ENCODE measurements at places on chromosomes 7 and 10. TPM values are rescaled to one million over a fixed set of nuclear protein-coding genes. Genes with fewer than 3 reads are reported as not detected.
A peak's percentile ranks its signal among the peaks of the same experiment; 100 is the strongest.

EXOC4 gene
- 73.8 TPM for total RNA-seq

ZNF503 gene
- total RNA-seq = 5.6 TPM

FFAR4 gene
- not detected for total RNA-seq

FKBP6 gene
- total RNA-seq = not detected

GIMAP1 gene
- not detected for total RNA-seq

OR2A7 gene
- total RNA-seq = 0.22 TPM

ZNF438 gene
- 3.5 TPM for total RNA-seq

C10orf67 gene
- not detected for total RNA-seq

MYL10 gene
- total RNA-seq = not detected

GIMAP2 gene
- total RNA-seq = not detected

IL2RA gene
- total RNA-seq = not detected

- no peak for DNase-seq
Measured at GRCh38 chr10:10437886-10438285, 579.8 kb upstream of the CELF2 start.

DNA sequence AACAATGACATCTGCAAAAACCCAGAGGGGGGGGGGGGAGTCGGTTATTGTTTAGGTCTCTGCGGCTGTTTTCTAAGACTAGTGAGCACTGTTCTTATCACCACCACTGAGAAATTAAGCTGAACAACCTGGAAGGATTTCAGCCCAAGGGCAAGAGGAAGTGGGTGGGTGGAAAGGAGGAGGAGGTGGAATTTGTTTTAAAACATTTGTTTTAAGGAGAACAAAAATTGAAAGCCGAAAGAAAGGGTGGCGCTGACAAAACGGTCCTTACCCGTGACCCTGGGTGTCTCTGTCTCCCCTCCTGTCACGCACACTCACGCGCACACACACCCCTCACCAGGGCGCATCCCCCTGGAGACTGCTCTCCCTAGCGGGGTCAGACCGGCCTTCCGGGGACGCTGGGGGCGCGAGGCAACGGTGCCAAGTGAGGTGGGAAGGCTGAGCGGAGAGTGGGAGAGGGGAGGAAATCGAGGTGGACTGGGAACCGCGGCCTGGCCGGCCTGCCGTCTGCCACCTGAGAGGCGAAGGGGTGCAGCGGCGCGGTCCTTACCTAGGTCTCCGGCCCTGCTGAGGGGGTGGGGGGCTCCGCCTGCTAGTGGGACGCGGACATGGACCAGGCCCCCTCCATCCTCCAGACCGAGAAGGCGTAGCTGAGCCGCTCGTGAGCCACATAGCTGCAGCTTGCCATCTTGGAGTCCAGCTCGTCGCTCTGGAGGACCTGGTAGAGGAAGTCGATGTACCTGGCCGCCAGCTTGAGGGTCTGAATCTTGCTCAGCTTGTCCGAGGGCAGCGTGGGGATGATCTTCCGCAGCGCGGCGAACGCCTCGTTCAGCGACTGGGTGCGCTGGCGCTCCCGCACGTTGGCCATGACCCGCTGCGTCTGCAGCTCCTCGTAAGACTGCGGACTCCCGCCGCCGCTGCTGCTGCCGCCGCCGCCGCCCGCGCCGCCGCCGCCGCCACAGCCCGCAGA is 1.0 kb downstream of the TWIST1 start:
- DNase-seq = peak; percentile 49

DNA sequence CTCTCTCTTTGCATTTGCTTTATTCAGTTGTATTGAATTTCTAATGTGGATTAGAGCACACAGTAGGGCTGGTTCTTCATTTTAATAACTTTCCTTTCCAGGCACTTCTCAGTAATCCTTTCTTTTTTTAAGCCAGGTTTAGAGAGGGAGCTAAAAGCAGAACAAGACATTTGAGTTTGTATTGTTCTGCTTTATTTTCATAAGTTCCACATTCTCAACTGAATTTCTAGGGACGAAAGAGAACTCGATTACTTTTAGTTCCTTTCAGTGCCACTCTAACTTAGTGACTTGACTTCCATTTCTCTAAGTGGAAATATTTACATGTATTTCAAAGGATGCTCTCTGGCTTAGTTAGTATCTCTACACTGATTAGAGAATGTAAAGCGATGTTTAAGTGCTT is 145.6 kb downstream of the EXOC4 start:
- DNase-seq = no peak

GRCh38 chr7:67267914-67268313 is 271.3 kb downstream of the TYW1 start:
- no peak for DNase-seq

DNA sequence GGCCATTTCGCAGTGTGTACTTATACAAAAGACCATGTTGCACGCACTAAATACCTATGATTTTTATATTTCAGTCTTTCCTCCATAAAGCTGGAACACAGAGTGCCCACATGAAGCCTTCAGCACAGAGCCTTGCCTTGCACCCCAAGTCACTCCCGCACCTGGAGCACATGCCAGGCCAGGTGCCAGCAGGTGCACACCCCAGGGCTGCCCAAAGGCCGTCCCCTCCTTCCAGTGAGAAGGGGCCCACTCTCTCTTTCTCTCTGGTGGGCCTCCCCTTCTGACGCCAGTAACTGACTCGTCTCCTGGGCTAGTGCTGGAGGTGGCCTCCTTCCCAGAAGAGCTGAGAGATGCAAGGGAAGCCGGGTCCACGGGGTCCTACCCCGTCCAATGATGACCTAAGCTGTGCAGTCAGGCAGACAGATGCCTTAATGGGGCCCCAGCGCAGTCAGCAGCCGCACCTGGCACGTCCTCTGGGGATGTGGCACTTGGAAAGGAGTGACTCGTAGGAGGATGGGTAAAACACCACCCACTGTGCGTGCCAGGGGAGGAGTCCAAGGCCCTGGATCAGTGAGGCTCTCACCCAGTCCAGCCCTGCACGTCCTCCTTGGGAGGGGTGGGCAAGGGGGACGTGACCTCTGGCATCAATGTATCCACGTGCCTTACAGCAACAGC is 17.7 kb upstream of the SHH start:
- DNase-seq = no peak

DNA sequence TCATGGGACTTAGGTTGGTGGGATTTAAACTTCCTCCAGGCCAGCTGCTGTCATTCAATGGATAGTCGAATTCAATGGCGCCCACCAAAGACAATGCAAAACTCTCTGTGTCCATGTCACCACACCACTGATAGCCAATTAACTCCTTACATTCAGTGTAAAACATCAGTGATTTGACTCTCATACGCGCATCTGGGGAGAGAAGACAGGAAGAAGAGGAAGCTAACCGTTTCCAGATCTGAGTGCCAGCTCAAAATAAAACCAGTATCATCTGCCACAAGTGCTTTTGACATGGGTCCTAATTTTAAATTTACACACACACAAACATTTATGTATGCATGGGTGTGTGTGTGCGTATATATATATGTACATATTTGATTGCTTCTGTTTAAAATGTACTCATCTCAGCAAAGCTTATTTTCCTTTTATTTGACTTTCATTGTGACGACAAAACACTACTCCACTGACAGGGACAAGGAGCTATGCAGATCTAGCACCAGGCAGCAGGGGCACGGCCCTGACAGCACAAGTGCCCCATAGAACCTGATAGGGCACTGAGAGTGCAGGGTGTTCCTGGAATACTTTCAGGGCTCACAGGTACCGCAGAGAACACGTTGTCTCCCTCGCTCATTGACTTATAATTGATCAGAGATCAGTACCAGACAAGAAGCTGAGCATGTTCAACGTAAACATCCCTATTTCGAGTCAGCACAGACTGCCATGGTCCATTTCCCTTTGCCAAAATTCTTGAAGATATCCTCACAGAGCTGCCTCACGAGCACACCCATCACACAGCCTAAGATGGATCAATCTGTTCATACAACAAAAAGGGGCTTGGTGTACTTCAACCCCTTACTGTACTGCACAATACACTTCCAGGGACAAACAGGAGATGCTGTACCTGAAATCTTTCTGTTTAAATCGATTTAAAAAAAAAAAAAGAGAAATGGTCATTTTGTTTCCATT is 176.1 kb downstream of the COBL start:
- DNase-seq = no peak

DNA sequence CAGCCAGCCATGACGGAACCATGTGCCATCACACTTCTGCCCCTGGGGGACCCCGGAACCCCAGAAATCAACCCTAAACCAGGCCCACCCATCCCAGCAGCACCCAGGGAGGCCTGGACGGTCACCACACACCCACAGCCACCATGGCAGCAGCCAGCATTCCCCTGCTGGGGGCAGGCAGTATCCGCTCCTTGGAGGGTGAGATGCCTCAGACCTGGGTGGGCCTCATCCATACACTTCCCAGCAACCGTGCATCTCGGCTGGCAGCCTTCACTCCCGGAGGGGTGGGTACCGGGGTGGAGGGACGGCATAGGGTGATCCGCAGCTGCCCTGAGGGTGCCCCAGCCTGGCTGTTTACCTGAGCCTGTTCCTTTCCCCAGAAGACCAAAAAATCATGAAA is 69.1 kb upstream of the FAM20C start:
- no peak for DNase-seq

GRCh38 chr7:32447218-32447617 is 43.0 kb downstream of the LSM5 start:
- no peak for DNase-seq

DNA sequence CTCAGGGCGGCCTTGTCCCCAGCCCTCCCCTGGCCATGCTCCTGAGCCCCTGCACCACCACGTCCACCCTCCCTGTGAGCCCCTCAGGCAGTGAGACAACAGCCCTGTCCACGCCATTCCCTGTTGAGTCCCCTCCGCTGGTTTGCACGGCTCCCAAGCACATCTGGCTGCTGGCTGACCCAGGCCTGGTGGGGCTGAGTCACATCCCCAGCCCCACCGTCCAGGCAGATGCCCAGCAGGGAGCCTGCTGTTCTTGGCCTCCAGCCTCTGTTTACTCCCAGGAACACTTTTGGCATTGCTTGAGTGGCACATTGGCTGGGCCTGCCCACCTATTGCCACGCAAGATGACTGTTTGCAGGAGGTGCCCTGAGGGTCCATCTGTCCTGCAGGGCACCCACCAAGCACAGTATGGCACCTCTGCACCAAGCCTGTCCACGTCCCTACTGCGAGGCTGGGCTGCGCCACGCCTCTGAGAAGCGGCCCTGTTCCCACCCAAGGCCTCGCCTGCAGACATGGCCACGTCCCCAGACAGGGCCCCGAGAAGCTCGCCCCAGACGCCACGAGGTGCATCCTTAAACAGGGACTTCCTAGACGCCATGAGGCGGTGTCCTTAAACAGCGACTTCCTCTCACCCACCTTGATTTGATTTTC is 48.4 kb upstream of the INPP5A start:
- no peak for DNase-seq

DNA sequence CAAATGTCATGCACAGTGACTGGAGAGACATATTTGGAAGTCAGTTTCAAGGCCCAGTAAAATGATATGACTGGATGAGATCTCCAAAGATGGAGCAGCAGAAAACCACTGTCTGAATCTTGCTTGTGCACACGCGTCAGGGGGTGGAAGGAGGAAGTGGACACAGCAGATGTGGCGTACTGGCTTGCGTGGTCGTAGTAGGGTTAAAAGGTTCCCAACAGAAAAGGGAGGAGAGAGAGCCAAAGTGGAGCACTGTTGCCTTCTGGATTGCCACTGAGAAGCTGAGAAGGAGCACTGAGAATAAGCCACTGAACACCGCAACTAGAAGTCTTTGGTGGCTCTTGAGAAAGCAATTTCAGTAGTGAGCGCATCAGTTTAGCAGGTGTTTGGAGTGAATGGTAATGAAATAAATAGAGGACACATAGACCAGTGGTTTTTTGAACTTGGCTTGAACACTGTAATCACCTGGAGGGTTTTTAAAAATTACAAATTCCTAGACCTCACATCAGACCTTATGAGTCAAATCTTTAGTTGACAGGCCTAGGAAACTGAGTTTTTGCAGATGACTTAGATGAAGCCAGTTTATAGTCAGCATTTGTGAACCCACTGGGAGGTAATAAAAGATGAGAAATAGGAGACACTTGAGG is 227.3 kb downstream of the PTEN start:
- DNase-seq = no peak

GRCh38 chr10:96513698-96514561 is at the start of gene TLL2:
TLL2 (minus strand) TSS chr10:96513926; CDS start chr10:96513685, 241 bp downstream.
- peak; percentile 95 for DNase-seq

- DNase-seq = no peak
Measured at GRCh38 chr7:140945940-140946339, 21.2 kb upstream of the BRAF start.

DNA sequence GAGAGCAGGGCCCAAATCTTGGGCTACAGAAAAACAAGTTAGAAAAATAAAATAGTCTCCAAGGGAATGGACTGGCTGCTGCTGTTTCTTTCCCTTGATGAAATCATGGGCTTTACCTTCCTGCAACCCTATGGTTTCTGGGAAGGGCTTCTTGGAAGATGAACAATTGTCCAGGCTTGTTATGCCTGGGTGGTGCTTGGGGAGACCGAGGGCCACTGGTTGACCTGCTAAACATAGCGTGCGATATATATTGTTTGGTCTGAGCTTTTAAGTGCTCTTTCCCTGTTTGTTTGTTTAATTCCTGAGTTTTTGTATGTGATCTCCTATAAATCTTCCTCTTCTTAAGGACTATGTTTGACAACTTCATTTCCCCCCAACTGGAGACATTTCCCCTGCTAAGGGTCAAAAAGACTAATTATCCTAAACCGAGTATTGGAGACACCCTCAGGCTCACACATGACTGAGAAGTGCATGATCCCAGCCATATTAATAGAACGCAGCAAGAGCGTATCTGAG is 37.9 kb downstream of the SLC25A28 start:
- no peak for DNase-seq

DNA sequence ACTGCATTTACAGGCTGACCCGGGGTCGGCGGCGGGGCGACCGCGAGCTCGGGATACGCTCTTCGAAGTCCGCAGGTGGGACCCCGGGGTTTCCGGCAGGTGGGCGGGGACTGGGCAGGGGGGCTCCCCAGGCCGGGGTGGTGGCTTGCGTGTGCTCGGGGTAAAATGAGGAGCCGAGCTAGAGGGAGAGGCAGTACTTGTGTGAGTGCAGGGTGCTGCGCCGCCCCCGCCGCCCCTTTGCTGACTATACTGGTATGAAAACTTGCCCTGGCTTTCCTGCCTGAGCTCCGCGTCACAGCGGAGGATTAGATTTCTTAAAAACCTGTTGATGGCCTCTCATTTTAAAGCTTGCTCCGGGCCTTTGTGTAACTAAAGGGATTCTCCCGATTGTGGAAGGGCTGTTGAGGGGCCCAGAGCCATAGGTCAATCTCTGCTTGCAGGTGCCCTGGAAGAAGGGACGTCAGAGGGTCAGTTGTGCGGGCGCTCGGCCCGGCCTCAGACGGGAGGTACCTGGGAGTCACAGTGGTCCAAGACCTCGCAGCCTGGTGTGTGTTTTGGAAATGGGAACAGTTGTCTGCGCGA is 488 bp downstream of the ARMC10 start:
- DNase-seq = peak; percentile 56

DNA sequence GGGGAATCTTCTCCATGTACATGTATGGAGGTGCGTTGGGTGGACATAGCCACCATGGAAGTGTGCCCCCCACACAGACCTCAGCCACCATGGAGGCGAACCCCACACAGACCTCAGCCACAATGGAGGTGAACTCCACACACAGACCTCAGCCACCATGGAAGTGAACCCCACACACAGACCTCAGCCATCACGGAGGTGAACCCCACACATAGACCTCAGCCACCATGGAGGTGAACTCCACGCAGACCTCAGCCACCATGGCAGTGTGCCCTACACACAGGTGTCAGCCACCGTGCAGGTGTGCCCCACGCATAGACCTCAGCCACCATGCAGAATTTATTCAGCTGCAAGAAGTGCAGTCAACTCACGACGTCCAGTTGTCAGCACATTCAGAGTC is 339.7 kb downstream of the ACTR3B start:
- DNase-seq = no peak

- no peak for DNase-seq
Measured at GRCh38 chr7:157572622-157573021, 235.8 kb downstream of the DNAJB6 start.

All from glutamatergic neuron (in vitro differentiated cells).